ENCODE measurements at places on chromosomes 13 and 19.

DNA sequence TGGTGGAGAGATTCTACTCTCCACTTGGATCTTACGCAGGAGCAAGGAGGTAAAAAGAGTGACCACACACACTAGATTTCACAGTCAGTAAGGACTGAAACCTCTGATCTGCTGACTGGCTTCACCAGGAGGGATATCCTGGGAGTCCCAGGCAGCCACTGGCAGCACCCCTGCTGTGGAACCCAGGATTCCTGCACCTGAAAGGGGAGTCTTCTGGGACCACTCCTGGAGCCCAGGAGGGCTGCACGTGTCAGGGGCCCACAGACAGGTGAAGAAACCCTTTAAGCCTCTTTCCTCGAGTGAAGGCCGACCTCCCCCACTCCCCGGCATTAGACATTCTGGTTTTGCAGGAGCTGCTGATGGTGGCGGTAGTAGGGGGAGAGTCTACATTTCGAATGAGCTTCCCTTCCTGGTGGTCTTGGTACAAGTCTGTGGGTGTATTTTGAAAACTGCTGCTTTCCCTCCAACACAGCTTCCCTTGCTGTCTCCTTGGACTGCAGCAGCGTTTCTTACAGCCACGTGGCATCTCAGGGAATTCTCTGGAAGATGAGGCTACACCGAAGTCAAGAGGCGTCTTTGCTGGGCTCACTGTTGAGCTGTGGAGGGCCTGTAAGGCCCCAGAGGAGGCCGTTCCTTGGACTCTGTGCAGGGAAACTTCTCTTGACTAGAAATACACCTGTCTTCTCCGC lies 62.6 kb downstream of the ALOX5AP start:
- no peak for DNase-seq

DNA sequence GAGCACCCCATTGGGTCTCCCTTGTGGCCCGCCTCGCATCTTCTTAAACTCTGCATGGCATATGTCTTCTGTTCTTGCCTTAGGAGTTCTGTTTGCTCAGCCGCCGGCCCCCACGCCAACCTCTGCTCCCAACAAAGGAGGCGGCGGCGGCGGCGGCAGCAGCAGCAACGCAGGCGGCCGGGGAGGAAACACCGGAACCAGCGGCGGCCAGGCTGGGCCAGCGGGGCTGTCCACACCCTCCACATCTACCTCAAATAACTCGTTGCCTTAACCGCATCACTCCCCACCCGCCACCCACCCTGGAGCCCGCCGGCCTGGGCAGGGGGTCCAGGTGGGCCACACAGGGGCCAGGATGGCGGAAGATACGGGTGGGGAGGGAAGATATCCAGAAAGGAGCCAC lies 12.3 kb upstream of the WDR18 start:
- no peak for DNase-seq

DNA sequence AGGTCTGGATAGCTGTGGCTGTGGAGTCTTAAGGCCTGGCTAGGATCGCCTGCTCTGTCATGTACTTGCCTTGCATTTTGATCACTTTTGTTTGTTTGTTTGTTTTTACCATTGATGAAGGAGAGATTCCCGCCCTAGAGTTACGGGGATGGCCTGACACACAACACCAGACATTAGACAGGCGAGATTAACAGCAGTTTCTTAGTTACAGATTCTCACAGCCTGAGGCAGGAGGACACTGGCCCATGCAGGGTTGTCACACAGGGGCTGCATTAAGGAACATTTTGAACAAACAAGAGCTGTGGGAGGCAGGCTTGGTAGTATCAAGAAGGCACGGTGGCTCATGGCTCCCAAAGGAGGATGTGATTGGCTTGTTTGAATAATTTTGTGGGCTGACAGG lies 291.8 kb downstream of the HS6ST3 start:
- DNase-seq, result no peak

- DNase-seq, result no peak
Measured at GRCh38 chr19:30785458-30786137, 413.4 kb downstream of the ZNF536 start.

GRCh38 chr13:75774176-75774575 lies 138.0 kb downstream of the LMO7 start:
- no peak for DNase-seq

GRCh38 chr19:53912653-53913052 lies 3.6 kb downstream of the CACNG7 start:
- no peak for DNase-seq

DNA sequence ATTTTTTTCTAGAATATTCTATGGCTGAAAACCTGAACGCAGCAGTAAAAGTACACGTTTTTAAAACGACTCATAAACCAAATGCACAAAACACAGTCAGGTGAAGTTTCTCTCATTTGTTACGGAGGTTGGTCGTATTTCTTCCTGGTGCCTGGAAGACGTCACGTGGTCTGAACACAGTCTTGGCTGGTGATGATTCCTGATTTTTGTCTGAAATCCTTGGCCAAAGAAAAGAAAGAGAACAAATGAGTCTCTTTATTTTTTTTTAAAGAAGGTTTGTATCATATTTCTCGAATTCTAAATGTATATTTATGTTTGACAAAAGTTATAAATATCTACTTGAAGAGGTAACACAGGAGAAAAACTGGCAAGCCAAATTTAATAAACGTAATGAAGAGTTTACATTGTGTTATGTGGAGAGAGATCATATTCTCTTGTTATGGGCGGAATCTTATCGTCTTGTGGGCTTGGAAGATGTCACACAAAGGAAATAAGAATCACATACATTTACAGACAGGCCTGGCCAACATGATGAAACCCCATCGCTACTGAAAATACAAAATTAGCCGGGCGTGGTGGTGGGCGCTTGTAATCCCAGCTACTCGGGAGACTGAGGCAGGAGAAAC lies 10.0 kb upstream of the PNMA8A start:
- peak; percentile 73 for DNase-seq

Measured in cardiac muscle cell (in vitro differentiated cells and primary cell).